ENCODE measurements at places on chromosomes 5 and 9. TPM values are rescaled to one million over a fixed set of nuclear protein-coding genes. Genes with fewer than 3 reads are reported as not detected.

The PCDHB7 gene
- 0.48 TPM for total RNA-seq

The STK32A gene
- total RNA-seq: not detected

The MCIDAS gene
- not detected for total RNA-seq

The IPO11 gene
- 80.9 TPM for total RNA-seq

The TPRN gene
- 12.1 TPM for total RNA-seq

The MELK gene
- total RNA-seq: 52.1 TPM

The ORM2 gene
- not detected for total RNA-seq

The GARIN3 gene
- total RNA-seq: not detected

The FSTL4 gene
- total RNA-seq: 0.07 TPM

The AFAP1L1 gene
- total RNA-seq: 73.2 TPM

The LHFPL2 gene
- total RNA-seq: 26.8 TPM

The GPR150 gene
- 0.31 TPM for total RNA-seq

The ELAVL2 gene
- total RNA-seq: 0.20 TPM

The FLT4 gene
- total RNA-seq: 66.5 TPM

The COMMD10 gene
- 27.0 TPM for total RNA-seq

- DNase-seq: peak; percentile 64
Observed at GRCh38 chr5:159106569-159107282, 7.0 kb upstream of the EBF1 start.

GRCh38 chr5:32852535-32852934 is 141.4 kb downstream of the NPR3 start:
- DNase-seq: no peak

- peak; percentile 64 for DNase-seq
Observed at GRCh38 chr5:74056789-74057164, 430.8 kb downstream of the ARHGEF28 start.

DNA sequence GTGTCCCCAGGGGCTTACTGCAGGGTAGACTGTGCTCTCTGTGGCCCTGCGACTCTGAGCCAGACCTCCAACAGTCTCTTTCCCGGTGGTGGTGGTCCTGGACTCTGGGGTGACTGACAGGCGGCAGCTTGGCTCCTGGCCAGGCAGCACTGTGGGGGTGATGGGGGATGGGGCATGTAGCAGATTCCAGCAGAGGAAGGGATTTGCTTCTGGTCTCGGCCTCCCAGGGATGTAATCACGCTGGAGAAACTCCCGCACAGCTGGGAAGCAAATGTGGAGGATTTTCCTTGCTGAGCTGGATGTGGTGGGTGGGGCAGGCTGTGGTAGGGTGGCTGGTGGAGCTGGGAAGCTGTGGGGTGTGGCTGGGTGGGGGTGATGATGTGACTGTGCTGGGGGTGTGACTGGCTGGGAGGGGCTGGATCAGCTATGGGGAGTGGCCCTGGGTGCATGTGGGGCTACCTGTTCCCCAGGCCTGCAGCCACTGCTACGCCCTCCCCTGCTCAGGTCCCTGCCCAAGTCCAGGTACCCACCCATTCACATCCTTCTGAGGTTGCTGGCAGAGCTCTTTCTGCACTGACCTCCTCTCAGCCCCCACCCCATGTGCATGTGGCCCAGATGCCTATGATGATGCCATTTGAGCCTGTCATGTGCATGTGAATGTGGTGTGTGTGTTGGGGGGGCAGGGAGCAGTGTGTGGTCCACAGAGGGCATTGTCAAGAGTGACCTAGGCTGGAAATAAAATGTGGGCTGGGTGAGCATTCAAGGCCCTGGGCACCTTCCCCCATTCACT is 3.8 kb downstream of the NDST1 start:
- no peak for DNase-seq

DNA sequence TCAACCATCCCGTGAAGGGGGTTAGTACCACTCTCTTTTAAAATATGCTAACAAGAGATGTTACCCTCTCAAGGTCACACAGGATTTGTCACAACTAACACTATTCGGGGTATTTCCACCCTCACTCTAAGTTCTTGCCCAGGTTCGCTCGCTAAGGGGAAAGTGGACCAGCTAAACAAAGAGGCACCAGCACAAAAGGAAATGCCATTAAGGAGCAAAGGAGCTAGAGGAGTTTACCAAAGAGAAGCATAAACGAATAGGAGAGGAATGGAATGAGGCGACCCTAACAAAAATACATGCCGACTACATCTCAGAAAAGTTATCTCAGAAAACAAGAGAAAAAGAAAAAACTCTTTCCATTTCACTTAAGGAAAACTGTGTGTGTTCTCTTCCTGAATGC is 170.9 kb downstream of the DCP2 start:
- DNase-seq: peak; percentile 23

DNA sequence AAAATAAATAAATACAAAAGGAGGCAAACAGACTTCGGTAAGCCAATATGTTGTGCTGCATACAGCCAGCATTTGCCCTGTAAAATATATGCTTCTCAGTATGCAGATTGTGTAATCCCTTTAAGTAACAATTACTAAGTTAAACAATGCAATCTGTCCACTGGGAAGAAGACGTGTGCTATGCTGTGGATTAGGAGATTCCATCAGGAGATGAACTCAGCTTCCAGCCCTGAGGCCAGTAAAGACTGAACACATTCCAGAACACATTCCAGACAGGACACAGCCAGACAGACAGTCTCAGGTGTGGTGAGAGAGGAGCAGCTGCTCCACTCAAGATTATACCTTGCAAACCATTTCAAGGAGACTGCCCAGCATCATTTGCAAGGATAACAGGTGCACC is 97.8 kb downstream of the MPDZ start:
- no peak for DNase-seq

DNA sequence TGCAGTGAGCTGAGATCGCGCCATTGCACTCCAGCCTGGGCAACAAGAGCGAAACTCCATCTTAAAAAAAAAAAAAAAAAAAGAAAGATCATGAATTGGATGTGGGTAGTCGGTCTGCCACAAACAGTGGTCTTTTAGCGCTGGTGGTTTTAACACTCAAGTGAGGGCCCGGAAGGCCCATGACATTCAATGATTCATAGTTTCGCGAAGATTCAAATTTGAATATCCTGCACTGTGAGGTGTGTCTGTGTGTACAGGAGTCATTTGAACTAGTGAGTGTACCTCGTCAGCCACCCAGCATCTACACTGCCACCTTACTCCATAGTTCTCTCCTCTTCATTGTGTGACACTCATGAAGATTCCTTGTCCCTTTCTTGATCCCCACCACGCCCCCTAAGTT is 41.3 kb downstream of the CFAP77 start:
- DNase-seq: no peak

DNA sequence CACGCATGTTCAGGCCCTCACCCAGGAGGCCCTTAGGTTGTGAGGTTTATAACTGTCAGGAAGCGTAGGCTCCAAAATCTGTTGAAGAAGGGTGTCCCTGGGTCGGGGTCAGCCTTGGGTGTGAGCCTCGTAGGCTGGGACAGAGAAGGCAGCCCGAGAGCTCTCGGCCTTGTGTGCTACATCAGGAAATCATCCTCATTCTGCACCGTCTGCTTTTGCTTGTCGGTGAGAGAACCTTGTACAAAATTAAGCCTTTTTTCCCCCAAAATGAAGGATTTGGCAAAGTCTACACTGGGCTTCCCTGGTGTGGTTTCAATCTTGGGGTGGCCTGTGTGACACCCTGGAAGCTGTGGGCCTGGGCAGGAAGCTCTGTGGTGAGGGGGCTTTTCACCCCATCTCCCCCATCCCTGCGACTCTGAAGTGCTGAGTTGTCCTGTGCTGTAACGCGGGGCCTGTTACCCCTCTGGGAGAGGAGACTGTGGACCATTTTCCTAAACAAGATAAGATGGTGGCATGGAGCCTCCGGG is 55.3 kb downstream of the AHRR start:
- DNase-seq: no peak

GRCh38 chr9:131379056-131379455 is 14.8 kb upstream of the PRRC2B start:
- no peak for DNase-seq

GRCh38 chr5:50667023-50667652 is 701 bp downstream of the PARP8 start:
- peak; percentile 4 for DNase-seq

DNA sequence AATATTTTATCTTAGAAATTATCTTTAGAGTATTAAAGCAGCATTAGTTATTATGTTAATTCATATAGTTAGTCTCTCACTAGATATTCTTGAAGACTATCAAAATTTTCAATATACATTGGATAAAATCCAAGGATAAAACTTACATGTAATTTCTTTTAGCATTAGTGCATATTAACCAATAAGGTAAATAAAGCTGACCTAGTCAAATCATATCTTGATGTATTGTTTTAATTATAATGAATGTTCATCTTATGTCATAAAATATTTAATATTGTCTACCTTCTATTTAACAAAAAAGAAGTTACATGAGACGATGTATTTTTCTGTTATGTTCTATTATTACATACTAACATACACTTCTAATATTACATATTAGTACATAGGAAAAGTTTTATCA is 301.7 kb upstream of the DAB2 start:
- no peak for DNase-seq

DNA sequence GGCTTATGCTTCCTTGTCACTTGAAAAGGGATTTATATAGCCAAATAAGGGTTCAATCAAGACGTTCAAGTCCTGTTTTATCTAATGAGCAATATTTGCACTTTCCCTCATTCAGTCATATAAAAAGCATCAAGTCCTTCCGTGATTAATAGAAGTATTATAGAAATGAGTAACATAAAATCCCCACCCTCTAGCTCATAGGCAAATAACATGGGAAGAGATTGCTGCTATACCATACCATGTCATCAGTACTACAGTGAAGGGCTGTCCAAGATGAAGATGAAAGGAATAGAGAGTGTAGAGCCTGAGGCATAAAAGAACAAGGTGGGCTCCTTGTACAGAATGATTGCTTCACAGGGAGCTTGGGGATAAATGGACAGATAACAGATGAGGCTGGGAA is 20.4 kb upstream of the PAPPA start:
- DNase-seq: no peak

- no peak for DNase-seq
Observed at GRCh38 chr5:146007989-146008388, 71.6 kb downstream of the SH3RF2 start.

GRCh38 chr5:74185599-74185998 is 454.9 kb downstream of the ENC1 start:
- DNase-seq: no peak

DNA sequence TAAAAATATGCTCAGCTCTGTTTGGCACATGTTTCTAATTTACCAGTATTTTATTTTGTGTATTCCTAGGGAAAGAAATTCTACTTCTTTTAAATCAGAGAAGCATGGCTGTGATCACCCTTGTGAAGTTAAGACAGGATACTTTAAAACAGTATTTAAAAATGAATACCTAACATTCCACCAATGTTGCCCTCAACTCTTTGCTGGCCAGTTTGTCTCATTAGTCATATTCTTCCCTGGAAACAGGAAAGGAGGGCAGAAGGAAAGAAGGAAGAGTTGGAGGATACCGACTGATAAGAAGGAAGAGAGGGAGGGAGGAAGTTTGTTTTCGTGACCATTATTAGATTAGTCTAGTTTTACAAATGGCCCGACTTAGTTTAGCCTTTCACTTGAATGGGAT is 137.4 kb downstream of the PLK2 start:
- peak; percentile 68 for DNase-seq

- no peak for DNase-seq
Observed at GRCh38 chr5:68189171-68189570, 26.4 kb upstream of the PIK3R1 start.

DNA sequence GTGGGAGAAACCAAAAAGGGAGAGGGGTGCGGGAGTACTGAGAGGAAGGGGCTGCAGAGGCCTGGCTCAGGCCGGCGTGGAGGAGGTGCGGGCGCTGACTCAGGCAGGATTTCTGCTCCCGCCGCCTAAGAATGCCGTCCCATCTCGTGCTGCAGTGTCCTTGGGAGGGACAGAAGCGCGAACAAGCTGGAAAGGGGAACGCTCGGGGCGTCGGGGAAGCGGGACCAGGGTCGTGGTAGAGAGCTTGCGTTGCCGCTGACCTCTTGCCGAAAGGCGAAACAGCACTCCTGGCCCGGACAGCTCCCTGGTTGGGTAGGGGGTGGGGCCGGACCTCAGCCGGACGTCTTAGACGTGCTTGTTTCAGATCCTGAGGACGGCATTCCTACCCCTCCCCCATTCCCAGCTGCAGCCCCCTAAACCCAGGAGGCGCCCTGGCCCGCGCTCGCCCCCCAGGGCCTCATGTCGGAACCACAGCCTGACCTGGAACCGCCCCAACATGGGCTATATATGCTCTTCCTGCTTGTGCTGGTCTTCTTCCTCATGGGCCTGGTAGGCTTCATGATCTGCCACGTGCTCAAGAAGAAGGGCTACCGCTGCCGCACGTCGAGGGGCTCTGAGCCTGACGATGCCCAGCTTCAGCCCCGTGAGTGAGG is 1.1 kb downstream of the RELL2 start:
- DNase-seq: peak; percentile 63

GRCh38 chr5:173598686-173599085 is 17.8 kb downstream of the BOD1 start:
- DNase-seq: no peak

GRCh38 chr9:124774129-124774978 is 2.6 kb upstream of the OLFML2A start:
- peak; percentile 76 for DNase-seq

- peak; percentile 14 for DNase-seq
Observed at GRCh38 chr9:124708633-124709291, 62.3 kb downstream of the NR6A1 start.

GRCh38 chr9:119677811-119678505 is 308.7 kb upstream of the BRINP1 start:
- DNase-seq: no peak

DNA sequence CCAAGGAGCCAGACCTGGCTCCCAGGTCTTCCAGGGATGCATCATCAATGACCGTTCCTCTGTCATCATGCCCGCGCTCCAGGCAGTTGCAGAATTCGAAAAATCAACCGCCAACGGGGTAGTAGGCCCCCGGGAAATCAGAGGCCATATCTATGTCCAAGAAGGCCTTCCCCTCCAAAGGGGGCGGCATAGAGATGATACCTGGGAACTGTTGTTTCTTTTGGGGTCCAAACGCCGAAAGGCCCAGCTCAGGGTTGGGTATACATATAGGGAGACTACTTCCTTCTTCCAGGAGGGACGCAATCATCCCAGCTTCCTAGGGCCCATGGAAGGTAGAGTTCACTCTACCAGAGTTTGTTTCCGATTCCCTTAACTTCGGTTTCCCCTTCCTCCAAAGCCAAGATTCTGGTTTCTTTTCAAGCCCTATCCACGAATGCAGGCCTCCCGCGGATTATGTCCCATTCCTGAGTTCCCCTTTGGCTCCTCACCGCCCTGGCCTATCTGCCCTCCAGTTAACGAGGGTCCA is 754 bp downstream of the DCAF12 start:
- DNase-seq: no peak

DNA sequence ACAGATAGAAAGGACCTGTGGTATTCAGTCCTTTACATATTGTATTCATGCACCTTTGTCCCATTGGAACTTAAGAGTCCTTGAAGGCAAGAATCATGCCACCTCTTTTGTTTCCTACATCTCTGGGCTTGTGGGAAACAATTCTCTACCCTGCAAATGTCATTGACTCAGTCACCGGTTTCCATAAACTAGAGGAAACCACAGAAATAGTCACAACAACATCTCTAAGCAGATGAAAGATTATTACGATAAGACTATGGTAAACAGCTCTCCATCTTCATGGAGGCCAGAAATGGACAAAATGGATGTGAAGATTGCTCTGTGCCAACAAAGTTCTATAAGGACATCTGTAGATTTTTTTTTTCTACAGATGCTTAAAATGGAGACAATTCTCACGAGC is 165.5 kb downstream of the PIK3R1 start:
- DNase-seq: no peak

- peak; percentile 20 for DNase-seq
Observed at GRCh38 chr5:31486441-31486840, 45.5 kb downstream of the DROSHA start.

- peak; percentile 40 for DNase-seq
Observed at GRCh38 chr5:96703384-96703920, 41.3 kb downstream of the CAST start.

- DNase-seq: no peak
Observed at GRCh38 chr9:92508018-92508820, 25.9 kb upstream of the ASPN start.

Measured in endothelial cell of umbilical vein (primary cell).